SK-N-DZ (cell line): ENCODE measurements at places on chromosomes 3 and 15.
A peak's percentile ranks its signal among the peaks of the same experiment; 100 is the strongest.

DNA sequence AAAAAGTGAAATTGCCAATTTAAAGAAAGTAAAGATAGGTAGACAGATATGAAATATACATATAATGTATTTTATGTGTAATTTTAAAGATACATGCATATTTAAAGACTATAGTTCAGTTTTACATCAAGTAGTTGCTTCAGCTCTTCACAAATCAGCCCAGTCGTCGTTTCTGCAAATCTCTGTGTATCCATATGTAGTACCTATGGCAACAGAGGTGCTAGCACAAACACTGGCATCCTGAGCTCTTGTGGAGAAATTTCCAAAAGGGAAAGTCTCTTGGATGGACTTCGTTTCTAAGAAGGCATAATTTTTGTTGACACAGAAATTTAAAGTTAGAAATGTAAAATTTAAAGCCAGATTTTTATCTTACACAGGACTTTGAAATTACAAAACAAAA is 1284.7 kb downstream of the ROBO1 start:
- DNase-seq = no peak

DNA sequence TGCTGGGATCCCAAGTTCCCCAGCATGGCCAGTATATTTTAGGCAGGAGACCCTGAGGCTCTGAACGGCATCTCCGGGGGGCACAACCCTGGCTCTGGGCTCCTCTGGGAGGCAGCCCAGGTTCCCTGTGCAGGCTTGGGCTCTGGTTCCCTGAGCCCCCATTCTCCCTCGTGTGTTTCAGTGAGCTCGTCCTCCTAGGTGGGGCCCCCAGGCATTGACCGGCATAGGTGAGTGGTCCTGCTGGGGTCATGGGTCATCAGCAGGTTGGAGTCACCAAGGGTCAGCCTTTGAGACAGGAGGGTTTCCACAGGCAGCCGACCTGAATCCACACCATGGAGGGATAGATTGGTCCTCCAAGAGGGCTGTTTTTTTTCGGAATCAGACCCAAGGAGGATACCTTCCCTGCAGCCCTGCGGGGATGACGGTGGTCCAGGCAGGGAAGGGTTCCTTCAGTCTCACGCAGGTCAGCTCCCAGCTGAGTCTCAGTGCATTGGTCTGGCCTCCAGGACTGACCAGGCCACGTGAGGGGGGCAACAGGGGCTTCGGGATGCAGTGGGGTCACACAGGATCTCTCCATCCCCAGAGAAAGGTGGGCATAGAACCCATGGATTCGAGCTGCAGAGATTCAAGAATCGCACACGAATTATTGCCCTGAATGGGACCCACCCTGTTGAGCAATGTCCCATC is 226.0 kb downstream of the SNRPN start:
- no peak for DNase-seq

DNA sequence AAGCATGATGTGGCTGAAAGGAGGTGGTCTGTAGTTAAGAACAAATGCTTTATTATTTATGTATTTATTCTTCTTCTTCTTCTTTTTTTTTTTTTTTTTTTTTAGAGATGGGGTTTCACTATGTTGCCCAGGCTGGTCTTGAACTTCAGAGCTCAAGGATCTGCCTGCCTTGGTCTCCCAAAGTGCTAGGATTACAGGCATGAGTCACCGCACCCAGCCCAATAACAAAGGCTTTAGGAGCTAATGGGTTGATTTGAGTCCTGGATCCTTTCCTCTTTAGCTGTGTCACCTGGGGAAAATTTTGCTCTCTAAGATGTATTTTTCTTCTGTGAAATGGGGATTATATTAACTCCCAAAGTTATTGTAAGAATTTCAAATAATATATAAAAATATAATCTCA is 168.8 kb downstream of the PEX5L start:
- no peak for DNase-seq

- no peak for DNase-seq
Measured at GRCh38 chr3:114718898-114719210, 425.0 kb downstream of the TIGIT start.

- peak; percentile 78 for DNase-seq
Measured at GRCh38 chr3:53269888-53270880, 14.4 kb upstream of the TKT start.

DNA sequence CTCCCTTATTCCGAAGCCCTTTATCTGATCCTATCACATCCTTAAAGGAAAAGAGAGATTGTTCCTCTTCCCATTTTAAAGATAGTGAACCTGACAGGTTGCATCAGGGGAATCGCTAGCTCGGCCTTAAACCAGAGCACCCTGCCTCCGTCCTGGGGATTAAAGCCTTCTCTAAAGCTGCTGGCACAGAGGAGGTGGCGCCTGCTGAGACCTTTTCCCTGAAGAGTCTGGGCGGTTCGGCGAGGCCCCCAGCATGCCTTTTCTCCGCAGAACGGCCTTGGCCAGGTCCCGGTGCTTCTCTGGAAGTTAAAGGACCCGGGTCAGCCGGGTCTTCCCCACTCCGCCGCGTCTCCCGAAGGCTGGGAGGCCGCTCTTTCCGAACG is 593 bp downstream of the FAM219B start:
- peak; percentile 57 for DNase-seq

- DNase-seq = no peak
Measured at GRCh38 chr3:16523778-16524177, 10.3 kb upstream of the RFTN1 start.

GRCh38 chr3:11587766-11588165 is 55.9 kb downstream of the VGLL4 start:
- no peak for DNase-seq

DNA sequence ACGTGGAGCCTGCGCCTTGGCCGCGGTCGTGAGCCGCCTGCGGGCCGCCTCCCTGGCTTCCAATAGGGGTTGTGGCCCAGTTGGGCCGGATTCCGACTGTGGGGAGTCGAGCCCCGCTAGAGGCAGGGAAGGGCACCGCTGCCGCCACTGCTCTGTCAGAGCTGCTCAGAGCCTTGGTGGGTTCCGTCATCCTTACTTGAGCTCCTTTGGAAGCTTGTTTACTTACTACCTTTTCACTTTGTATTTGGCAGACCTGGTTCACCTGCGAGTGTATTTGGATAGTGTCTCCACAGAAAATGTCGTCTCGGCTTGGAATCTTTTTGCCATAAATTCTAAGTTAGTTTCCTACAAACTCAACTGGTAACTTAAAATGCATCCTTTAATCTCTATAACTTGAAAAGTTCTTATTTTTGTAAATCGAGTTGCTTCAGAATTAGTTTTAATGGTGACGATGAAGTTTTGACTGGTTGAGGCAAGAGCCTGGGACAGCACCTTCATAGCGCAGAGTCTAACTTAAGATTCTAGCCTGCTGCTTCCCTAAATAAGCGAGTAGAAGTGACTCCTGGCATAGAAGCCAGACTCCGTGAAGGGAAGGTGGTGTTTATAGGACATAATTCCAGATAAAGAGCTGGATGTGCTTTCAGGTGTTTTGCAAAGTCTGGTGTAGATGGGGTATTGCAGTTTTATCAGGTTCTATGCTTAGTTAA is 800 bp downstream of the DAG1 start:
- no peak for DNase-seq

- DNase-seq = no peak
Measured at GRCh38 chr3:189756582-189757078, 125.4 kb downstream of the TP63 start.

- peak; percentile 90 for DNase-seq
Measured at GRCh38 chr3:16520241-16520969, 6.9 kb upstream of the RFTN1 start.

DNA sequence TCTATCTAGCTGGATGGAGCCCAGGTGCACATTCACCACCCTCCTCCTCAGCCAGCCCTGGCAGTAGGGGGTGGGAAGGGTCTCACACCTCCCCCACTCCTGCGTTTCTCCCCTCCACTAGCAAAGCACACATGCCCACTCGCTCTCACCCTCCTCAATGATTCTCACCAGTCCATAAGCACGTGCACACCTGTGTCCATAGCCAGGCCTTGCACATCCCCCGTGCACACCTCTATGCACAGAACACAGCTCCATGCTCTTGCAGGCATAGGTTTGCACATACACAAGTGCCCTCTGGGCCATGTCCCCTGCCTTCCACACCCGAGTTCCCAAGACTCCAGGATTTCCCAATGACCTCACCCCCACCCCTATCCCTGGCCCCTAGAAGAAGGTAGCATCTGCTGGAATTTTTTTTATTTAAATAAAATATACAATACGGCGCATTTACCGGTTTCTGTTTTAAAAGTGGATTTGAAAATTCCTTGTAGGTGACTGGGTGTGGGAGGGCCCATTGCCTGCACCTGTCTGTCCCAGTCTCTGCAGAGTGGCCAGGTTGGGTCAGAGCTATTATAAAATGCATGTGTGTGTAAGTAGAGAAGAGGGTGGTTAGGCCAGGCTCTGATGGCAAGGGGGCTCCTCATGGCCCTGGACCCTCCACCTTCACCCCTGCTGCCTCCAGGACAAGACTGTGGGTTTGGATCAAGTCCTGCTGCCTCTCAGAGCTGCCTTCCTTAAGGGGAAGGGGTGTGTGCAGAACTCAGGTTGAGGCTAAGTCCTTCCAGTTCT is 49.1 kb downstream of the HCN4 start:
- no peak for DNase-seq

DNA sequence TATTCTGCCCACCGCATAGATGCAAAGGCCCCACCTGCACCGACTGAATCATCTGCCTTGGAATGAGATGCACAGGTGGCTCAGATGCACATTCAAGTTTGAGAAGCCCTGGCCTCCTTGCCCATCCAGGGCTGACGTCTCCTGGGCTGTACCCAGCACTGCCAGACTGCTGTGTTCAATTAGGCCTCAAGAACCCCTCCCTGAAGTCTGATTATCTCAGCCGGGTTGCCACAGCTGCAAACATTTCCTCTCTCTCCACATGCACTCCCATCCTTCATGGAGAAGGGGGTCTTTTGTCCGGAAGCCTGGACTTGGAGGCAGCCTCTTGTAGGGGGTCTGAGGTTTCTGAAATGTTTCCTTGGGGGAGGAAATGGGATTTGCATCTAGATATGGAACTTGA is 459.4 kb upstream of the PROK2 start:
- no peak for DNase-seq

DNA sequence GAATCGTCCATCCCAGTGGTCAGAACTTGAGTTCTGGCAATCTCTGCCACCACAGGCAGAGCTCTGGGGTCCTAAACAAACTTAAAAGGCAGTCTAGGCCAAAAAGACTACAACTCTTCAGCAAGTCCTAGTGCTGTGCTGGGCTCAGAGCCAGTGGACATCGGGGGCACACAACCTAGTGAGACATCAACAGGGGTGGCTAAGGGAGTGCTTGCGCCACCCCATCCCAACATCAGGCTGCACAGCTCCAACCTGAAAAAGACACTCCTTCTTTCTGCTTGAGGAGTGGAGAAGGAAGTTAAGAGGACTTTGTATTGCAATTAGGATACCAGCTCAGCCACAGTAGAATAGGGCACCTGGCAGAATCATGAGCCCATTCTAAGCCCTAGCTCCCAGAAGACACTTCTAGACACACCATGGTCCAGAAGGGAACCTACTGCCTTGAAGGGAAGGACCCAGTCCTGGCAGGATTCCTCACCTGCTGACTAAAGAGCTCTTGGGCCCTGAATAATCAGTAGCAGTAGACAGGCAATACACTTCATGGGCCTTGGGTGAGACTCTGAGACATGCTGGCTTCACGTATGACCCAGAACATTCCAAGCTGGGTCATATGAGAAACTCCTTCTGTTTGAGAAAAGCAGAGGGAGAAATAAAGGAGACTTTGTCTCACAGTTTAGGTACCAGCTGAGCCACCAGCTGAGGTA is 72.0 kb downstream of the TFDP2 start:
- DNase-seq = no peak

DNA sequence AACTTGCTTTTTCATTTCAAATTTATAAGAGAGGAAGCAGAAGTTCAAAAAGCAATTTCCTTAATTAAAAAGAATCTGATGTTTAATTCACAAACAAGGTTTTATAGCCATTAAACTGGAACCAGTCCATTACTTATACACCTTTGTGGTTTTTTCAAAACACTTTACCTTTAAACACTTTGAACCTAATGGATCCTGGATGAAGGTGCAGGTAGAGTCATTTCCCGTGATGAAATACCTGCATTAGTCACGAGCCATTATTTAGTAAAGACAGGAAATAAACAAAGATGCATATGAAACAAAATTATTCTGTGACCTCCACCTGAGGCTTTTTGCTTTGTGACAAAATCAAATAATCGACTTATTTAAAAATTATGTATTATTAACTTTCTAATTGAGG is 341.7 kb upstream of the UBE2E2 start:
- no peak for DNase-seq

- DNase-seq = no peak
Measured at GRCh38 chr3:142904639-142905436, 16.0 kb upstream of the PCOLCE2 start.

- no peak for DNase-seq
Measured at GRCh38 chr3:10332481-10333348, 11.8 kb upstream of the SEC13 start.

GRCh38 chr15:85318048-85318731 is 62.2 kb upstream of the AKAP13 start:
- DNase-seq = no peak

DNA sequence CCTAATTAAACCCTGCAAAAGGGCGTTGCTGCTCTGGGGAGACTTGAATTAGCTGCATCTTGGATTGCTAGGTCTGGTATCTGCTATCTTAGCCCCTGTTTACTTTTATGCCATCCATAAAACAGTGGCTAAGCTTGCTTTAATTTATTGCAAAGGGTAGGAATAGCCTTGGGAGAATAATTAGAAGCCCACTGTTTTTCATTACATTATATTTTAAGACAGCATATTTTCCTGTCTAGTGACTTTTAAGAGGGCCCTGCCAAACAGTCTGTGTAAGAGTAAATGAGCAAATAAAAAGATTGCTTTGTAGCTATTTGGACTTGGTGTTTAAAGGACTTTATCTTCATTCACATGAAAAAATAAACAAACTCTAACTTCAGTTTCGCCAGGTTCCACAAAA is 17.4 kb upstream of the SUSD5 start:
- DNase-seq = no peak

- no peak for DNase-seq
Measured at GRCh38 chr3:119703820-119704531, 1.2 kb downstream of the CFAP91 start.

DNA sequence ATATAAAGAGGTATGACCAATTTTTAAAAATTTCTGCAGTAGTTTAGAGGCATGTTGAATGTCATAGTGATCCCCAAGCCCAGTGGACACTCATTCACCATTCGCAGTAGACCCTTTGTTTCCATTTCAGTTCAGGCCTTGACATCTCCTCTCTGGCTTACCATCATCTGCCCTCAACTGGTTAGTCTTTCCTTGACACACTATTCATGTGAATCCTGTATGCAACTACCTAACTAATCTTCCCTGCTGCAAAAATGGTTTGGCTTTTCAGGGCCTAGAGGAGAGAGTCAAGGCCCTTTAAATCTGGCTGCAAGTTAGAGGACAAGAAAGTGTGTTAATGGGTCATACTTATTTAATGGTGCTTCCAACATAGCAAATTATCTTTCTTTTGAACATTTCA is 10.9 kb downstream of the APH1B start:
- no peak for DNase-seq

- no peak for DNase-seq
Measured at GRCh38 chr3:31695280-31696008, 162.7 kb downstream of the STT3B start.

GRCh38 chr3:46986055-46986730 is 6.7 kb downstream of the NBEAL2 start:
- DNase-seq = no peak
